ENCODE measurements at places on chromosomes 1 and 21. TPM values are rescaled to one million over a fixed set of nuclear protein-coding genes. Genes with fewer than 3 reads are reported as not detected.

The S1PR1 gene
- polyA plus RNA-seq: 12.9 TPM

The BGLAP gene
- 3.1 TPM for polyA plus RNA-seq

The LYPD8 gene
- not detected for polyA plus RNA-seq

The PDC gene
- polyA plus RNA-seq: 0.31 TPM

The KCNH1 gene
- polyA plus RNA-seq: 0.22 TPM

The EFCAB7 gene
- 8.3 TPM for polyA plus RNA-seq

The TLCD4 gene
- polyA plus RNA-seq: 7.3 TPM

The DMRTB1 gene
- not detected for polyA plus RNA-seq

The GLMP gene
- 23.3 TPM for polyA plus RNA-seq

The TPTE gene
- not detected for polyA plus RNA-seq

The FLG2 gene
- 0.05 TPM for polyA plus RNA-seq

The LRRC38 gene
- polyA plus RNA-seq: 51.2 TPM

The MDM4 gene
- polyA plus RNA-seq: 16.6 TPM

The SPRR2A gene
- polyA plus RNA-seq: not detected

The LCE2A gene
- polyA plus RNA-seq: not detected

The FCGR3A gene
- 2.6 TPM for polyA plus RNA-seq

The RASAL2 gene
- 16.7 TPM for polyA plus RNA-seq

The CHODL gene
- 92.3 TPM for polyA plus RNA-seq

The HES2 gene
- polyA plus RNA-seq: not detected

The LRRC39 gene
- polyA plus RNA-seq: 127 TPM

The TPRG1L gene
- polyA plus RNA-seq: 28.5 TPM

The CNIH3 gene
- polyA plus RNA-seq: 4.7 TPM

The TTC39A gene
- polyA plus RNA-seq: 4.7 TPM

The SMPDL3B gene
- 0.46 TPM for polyA plus RNA-seq

The AMPD2 gene
- 33.7 TPM for polyA plus RNA-seq

The KLHDC9 gene
- polyA plus RNA-seq: 0.40 TPM

Data from muscle of leg (tissue), 16 donors.